ENCODE measurements at places on chromosomes 2 and 18.

GRCh38 chr2:44655401-44655864, 286.1 kb upstream of the SIX3 start:
- DNase-seq, result no peak

DNA sequence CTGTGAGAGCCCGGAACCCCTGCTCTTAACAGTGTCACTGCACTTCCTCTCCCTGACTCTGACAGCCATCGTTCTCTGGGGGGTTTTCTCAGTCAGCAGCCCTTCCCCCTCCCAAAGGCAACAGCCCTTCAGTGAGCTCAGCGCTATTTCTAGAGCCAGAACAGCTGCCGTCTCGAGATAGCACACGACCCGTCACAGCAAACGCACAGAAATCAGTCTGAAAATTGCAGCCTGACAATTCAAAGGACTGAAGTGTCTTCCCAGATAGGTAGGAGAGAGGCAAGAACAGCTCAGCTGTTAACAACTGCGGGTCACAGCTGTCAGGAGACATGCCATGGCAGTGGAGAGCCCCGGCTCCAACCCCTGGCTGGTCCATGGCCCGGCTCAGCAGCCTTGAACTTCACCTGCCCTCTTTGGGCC, 45.4 kb downstream of the ST8SIA5 start:
- DNase-seq, result no peak

DNA sequence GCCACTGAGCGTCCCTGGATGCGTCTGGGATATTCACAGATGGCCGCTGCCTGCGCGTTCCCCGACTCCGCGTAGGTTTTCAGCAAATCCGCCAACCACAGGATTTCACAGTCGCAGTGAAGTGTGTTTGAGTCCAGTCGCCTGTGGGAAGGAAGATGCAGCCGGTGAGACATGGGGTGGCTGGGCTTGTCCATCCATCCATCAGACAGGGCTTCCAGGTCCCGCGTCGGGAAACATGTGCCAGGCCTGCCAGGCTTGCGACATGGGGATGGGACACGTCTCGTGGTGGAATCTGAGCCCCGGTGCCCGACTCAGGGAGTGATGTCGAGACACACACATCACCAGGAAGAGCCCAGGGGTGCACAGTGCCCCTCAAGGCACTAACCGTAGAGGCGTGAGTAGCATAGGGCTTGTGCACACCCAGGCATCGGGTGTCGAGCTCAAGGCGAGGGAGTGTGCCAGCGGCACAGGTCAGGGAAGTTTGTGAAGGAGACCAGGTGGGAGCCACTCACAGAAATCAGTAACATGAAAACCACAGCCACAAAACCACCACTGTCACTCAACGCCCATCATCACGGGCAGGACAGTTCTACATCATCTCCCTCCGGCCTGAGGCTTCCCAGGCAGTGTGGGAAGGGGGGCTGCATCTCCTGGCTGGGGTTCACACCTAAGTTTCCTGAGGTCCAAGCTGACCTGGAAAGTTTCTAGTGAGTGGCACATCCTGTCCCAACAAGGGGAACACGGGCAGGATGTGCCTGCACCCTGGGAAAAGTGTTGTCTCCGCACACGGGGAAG, 63.9 kb downstream of the PXDN start:
- DNase-seq, result no peak

DNA sequence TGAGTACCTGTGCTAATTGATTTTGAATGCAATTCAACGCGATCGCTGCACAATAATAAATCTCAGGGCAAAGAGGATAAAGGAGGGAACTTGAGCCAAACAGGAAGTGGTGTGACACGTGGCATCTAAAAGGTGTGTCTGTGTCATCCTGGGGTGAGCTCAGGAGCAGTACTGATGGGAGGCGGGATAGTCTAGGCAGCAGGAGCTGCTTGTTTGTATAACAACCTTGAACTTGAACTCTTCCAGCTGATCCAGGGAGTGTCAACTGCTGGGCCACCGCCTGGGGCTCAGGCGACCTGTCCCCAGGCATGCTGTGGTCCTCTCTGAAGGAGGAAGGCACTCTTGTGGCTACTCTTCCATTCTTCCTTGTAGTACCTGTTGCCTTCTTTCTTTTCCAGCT, 61.2 kb downstream of the BOD1L2 start:
- DNase-seq, result no peak

GRCh38 chr18:75307530-75307929, 96.9 kb downstream of the TSHZ1 start:
- DNase-seq, result no peak

DNA sequence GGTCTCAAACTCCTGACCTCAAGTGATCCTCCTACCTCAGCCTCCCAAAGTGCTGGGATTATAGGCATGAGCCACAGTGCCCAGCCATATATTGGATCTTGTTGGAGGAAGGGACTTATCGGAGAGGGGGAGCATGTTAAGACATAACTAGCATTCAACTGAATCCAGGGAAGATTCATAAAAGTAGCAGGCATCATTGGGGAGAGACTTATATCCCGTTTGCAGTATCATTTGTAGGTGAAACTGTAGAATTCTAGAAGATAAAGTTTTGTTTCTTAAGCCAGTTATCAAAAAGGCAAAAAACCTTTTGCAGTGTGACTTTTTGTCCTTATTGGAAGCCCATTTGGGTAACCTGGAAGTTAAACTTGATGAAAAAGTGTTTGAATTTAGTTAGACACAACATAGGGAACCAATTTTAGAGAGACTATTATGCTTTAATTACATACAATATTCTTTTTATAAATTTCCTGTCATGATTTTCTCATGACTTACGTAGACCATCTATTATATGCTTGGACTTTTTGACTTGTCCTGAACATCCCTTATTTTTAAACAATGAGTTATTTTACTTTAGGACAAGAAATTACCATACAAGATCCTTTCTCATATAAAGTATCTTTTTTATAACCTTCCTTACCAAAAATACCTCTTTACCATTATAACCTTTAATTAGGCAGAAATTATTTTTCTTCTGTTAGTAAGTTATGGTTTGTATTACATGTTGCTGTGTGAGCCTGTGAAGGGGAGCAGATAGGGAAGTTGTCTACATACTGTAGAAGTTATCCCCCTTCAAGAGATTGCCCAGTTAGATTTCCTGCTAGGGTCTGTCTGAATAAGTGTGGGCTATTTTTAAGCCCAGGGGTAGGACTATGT, 20.3 kb downstream of the RAB3GAP1 start:
- no peak for DNase-seq

- DNase-seq, result no peak
These were observed 448.1 kb upstream of the VRK2 start for GRCh38 chr2:57598551-57598950.

GRCh38 chr2:152406836-152407161, 71.8 kb downstream of the FMNL2 start:
- no peak for DNase-seq

GRCh38 chr2:186017278-186017677, 278.7 kb downstream of the FSIP2 start:
- no peak for DNase-seq

DNA sequence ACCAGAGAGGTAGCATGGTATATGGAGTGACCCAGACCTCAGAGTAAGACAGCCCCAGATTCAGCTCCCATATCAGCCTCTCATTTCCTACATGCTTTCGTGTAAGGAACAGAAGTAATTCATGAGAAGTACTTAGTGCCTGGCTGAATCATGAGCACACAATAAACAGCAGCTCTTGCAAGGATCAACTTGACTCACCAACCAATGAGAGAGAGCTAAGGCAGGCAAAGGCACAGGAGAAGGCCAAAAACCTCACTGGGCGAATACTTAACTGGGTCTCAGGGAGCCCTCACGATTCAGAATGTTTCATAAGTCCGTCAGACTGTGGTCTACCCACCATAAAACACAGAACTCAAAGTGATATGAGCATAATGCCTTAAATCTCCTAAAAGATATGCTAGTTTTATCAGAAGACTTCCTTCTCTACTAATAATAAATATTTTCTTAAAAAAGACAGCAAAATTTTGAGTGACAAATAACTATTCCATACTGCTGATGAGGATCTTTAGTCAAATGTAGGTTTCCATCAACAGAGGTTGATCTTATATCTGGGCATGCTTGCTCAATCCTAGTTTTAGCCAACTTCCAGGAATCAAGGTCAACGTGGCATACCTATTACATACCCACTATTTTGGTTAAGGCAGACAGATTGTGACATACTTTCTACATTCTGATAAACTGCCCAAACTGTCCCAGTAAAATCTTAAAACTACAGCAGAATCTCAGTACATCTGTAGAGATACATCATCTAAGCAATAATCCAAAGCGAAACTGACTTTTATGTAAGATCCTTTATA, 34.9 kb downstream of the IMMT start:
- no peak for DNase-seq

DNA sequence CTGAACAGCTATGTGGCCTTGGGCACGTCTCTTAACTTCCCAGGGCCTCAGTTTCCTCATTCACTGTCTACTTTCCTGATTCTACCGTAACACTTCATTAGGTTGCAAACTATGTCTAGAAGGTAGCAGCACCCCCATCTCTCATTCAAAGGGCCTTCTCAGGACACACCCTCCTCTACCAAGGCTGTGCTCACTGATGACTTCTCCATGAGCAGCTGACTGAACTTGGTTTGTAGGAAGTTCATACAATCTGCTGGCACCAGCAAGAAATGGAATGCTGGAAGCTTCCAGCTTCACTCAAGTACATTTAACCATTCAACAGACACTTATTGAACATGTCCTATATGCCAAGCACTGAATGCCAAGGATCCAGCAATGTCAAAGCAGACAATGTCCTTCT, 250.8 kb upstream of the CTAGE1 start:
- no peak for DNase-seq

DNA sequence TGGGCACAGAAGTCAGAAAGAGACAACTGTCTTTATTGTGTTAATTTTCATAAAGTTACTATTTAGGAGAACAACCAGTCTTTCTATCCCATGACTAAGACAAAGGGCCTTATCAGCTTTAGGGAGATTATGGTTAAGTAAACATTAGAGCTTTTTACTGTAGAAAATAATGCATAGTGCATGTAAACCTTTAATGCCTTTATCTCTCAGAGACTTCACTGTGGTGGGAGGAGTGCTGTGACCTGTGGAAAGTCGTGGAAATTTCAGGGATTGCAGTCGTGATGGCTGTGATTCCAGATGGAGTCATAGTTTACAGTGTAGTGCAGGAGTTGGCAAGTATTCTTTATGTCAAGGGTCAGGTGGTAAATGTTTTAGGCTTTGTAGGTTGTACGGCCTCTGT, 15.8 kb downstream of the ZNF236 start:
- no peak for DNase-seq

GRCh38 chr2:53753041-53753440, 14.6 kb upstream of the CHAC2 start:
- no peak for DNase-seq

- no peak for DNase-seq
These were observed 133.9 kb upstream of the FSHR start for GRCh38 chr2:49288113-49288705.

- DNase-seq, result no peak
These were observed 1006.1 kb upstream of the CELF4 start for GRCh38 chr18:38571651-38572050.

DNA sequence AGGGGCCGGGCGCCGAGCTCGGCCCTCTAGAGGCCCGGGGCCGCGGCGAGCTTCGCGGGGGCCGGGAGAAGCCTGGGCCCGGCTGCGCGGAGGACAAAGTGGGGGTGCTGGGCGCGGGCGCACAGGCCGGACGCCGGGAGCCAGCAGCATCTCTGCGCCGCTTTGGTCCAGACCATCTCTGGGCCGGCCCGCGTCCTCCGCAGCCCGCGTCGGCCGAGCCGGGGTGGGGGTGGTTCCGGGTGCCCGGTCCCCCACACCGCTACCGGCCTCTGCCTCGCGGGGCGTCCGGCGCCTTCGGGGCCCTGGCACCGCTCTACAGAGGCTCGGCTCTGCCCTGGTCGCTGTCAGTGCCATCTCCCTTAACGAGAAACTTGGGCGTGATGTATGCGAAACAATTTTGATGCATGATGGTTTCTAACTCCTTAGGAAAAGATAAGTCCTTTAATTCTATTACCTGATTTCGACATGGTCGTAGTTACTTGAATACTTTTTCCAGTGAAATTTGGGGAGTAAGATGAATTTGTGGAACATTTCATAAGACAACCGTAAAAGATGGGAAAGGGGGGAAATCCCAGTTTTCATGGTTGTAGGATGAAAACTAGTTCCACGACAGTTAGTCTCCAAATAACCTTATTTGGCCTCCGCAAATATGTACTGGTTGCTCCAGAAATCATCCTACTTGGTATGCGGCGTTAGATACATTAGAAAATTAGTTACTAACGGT, 562 bp downstream of the TWSG1 start:
- DNase-seq, result peak; percentile 3

DNA sequence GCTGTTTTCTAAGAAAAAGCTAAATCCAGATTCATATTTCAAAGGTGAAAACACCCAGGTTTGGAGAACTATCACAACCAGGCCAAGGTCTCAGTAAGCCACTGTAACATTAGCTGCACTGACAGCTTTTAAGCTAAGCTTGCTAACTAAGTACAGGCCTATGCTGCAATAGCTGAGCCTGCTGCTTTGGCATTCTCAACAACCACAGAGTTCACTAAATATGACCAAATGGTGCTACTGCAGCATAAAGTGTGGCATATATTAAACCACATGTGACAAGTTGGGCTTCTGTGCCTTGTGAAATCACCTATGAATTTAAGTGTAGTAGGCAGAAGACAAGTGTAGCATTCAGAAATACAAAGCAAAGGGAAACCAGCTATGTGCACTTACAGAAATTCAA, 206.7 kb downstream of the TCF4 start:
- DNase-seq, result no peak

- no peak for DNase-seq
These were observed 291.8 kb upstream of the SESTD1 start for GRCh38 chr2:179556425-179556824.

GRCh38 chr2:217835931-217836891, 166.6 kb downstream of the TNS1 start:
- DNase-seq, result no peak

GRCh38 chr2:157107460-157107859, 150.0 kb upstream of the GALNT5 start:
- DNase-seq, result no peak

- no peak for DNase-seq
These were observed 9.8 kb upstream of the ERFE start for GRCh38 chr2:238148981-238149380.

DNA sequence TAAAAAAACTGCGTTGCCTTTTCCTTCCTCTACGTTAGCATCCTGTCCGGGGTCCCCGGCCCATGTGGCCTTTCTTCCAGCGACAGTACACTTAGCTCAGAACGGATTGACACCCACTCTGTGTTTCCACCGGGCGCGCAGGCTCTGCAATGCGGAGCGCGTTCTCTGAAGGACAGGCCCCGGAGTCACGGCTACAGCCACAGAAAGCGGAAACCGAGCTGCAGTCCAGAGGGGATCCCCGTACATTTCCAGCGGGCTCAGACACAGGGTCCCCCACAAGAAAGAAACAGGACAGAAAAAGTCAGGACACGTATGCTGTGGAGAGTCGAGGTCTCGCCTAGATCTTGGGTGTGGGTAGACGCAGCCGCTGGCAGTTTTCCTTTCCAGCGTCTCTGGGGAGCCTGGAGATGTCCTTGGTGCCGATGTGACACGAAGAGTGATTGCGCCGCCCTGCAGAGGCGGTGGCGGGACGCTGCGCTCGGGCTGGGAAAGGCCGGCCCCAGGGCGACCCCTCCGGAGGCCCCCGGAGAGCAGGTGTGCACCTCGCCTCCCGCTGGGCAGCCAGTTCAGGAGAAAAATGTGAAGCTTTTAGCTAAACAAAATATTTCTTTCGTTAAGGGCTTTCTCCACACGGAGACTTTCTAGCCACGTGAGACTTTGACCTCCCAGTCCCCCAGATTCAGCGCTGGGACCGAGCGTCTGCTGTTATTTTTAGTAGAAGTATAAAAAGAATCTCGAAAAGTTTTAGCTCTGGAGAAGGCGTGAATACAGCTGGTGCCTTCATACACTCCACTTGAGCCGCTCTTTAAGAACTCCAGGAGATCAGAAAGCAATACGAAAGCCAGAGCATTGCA, 1.3 kb upstream of the ACKR3 start:
- DNase-seq, result no peak

- no peak for DNase-seq
These were observed 44.0 kb upstream of the PPP1CB start for GRCh38 chr2:28707592-28707991.
